ENCODE measurements at places on chromosomes 5 and 9. TPM values are rescaled to one million over a fixed set of nuclear protein-coding genes. Genes with fewer than 3 reads are reported as not detected.
A peak's percentile ranks its signal among the peaks of the same experiment; 100 is the strongest.

GRCh38 chr5:158224253-158224652, 365.3 kb upstream of the CLINT1 start:
- no peak for DNase-seq

The IFNK gene
- not detected for polyA plus RNA-seq

DNA sequence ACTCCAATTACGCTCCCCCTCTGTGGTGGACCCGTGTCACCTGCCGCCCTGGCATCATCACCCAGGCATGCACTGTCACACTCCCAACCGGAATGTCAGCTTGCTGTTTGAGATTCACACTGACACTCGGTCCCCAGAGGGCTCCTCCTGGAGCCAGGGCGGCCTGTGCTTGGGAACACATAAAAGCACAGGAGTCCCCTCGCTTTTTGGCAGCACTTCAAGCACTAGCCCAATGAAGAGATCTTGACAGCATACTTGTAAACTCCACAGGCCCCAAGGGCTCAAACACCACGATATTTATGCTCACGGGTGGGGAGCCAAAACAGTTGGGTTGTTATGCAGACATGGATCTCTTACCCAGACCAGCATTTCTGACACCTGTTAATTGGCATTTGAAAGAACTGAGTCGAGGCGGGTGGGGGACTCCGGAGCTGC, 90.8 kb upstream of the EGFLAM start:
- no peak for DNase-seq

DNA sequence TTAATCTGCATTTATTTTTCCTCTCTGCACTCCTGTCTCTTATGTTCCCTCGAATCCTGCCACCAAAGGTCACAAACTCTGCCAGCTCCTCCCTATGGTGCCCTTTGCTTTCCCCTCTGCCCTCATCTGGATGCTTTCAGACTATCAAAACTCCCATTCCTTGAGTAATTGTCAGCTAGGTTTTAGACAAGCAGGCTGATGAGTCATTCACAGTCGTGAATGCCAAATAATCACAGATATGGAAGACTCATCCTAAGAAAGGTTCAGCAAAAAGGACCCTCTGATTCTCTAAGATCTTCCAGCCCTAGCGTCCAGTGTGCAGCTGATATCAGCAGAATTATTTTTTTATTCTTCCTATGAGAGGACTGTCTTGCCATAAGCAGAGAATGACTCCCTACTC, 104.5 kb upstream of the NUDT12 start:
- no peak for DNase-seq

The GPR150 gene
- polyA plus RNA-seq, result not detected

DNA sequence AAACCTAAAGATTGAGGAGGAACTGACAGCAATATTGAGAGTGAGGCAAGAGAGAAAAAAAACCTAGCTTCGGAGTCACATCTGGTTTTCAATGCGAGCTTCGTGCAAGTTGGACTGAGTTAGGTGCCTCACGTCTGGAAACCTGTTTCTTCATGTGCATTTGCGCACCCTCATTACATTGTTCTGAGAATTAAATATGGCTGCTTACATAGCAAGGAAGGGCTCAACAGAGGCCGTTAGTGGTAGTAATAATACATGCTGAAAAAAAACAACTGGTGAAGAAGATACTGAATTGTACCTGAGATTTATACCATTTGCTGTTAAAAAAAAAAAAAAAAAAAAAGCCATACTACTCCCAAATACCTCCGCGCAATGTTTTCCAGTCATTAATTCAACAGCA, 18.6 kb downstream of the DNAJA1 start:
- DNase-seq, result no peak

The RNF183 gene
- polyA plus RNA-seq, result 0.30 TPM

DNA sequence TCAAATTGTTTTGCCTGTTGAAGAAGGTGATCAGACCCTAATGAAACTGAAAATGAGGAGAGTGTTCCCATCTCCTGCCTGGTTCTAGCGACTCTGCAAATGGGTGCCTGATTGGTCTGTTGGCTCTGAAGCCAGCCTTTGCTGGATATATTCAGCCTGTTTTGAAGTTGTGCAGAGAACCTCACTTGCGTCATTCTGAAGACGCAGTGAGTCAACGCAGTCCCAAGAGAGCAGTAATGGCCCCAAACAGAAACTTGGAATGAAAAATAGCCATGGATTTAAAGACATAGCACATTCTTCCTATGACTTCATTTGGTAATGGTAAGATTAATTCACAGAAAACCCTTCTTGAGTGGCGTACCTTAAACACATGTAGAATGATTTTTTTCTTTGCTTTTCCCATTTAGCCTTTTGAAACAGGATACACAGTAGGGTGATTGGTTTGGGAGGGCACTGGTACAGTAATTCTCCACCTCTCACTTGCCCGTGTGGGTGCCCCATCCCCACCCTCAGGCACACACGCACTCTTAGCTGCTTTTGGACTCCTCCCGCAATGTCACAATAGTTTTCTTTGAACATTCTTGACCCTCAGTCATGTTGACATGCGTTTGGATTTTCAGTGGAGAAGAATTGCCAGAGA, 54.1 kb upstream of the ABL1 start:
- DNase-seq, result peak; percentile 56

The EIF4E1B gene
- polyA plus RNA-seq, result 0.10 TPM

DNA sequence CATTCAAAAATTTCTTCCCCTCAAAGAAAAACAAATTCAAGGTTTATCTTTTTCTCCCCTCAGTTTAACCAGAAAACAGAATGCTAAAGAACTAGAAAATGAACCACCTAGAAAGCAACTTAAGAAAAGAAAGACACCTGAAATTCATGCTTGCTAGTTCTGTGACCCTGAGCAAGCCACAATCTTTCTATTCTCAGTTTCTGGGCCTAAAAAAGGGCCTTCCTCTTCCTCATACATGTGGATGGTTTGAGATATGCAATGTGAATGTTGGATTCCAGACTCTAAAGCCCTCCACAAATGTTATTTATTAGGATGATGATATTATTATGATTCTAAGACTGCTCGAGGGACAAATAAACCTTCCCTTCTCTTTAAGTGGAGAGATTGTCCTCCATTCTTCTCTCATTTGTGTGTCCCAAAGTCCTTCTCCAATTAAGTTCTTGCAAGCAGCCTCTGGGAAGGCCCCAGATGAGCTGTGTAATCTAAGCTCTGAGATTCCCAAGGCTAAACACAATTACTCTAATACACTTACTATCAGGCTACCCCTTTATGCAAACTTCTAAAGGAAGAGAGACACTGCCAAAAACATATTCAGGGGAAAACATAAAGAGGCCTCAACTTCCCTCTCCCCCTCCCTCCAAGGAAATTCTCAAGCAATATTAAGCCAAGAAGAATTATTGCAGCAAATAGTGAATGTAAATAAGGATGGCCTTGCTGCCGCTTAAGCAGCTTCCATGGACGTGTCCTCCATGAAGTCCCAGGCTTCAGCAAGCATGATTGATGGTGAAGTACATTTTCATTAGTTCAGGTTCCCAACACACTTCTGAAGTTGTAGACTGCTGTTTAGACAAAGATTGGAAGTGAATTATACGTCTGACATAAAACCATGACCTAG, 80.2 kb downstream of the PRKACG start:
- DNase-seq, result no peak

DNA sequence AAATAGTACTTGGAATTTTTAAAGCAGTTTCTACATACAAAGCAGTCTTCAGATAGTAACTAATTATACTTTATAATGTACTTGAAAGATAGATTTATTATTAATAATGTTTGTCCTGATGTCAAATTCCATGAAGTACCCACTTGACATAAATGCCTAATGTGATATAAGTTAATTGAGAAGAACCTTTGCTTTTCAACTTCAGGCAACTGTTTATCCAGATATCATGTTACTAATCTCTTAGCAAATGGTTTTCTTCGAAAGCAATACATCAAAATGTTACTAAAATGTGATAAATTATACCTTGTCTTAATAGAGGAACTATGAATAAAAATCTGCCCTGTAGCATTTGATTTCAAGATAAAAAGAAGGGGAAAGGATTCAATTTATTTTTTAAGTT, 146.8 kb upstream of the FBXL17 start:
- DNase-seq, result no peak

The SPAG8 gene
- 6.1 TPM for polyA plus RNA-seq

- DNase-seq, result no peak
These were observed 87.6 kb downstream of the CARTPT start for GRCh38 chr5:71806711-71807110.

GRCh38 chr5:138911441-138911840, 36.3 kb upstream of the LRRTM2 start:
- no peak for DNase-seq

- DNase-seq, result no peak
These were observed 220.9 kb downstream of the GADD45G start for GRCh38 chr9:89825669-89826068.

GRCh38 chr5:103258957-103259704, 568 bp downstream of the MACIR start:
- peak; percentile 94 for DNase-seq

GRCh38 chr9:70472268-70473249, 58.1 kb upstream of the KLF9 start:
- DNase-seq, result no peak

- no peak for DNase-seq
These were observed 285.0 kb downstream of the EFNA5 start for GRCh38 chr5:107385708-107386107.

DNA sequence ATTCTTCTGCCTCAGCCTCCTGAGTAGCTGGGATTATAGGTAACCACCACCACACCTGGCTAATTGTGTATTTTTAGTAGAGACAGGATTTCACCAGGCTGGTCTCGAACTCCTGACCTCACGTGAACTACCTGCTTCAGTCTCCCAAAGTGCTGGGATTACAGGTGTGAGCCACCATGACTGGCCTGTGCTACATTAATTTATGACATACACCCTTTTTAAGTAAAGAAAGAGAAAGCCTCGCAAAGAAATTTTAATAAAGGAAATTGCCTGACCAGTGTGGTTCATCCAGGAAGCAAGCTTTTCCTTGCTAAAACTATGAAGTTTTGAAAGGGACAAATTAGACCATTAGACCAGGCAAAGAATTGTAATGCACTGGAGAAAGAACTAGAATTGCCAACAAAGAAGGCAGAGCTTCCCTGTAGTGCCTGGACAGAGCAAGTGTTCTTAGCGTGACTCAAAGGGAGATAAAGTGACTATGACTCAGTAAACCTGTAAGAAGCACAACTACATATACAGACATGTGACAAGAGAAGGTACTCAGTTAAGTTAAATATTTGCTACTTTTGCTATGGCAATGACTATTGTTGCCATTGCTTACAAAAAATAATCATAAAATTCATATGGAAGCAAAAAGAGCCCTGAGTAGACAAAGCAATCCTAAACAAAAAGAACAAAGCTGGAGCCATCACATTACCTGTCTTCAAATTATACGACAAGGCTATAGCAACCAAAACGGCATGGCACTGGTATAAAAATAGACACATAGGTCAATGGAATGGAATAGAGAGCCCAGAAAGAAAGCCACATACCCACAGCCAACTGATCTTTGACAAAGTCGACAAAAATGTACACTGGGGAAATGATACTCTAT, 54.6 kb downstream of the FYB1 start:
- no peak for DNase-seq

- DNase-seq, result no peak
These were observed 54.2 kb upstream of the NOTCH1 start for GRCh38 chr9:136599811-136600660.

The FREM1 gene
- 94.0 TPM for polyA plus RNA-seq

DNA sequence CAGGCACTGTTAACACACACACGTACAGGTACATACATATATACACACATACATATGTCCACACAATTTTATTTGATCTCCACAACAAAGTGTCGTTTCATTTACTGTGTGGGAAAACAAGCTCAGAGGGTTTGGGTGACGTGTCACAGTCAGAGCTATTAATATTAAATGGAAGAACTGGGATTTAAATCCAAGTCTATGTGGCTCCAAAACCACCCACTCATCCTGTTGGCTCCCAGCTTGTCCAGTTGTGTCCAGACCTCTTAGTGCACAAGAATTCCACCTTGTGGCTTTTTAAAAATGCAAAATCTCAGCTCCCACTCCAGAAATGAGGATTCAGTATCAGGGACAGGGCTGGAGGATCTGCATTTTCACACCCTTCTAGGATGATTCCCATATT, 52.3 kb upstream of the PTPDC1 start:
- no peak for DNase-seq

GRCh38 chr5:92519811-92520632, 1061.0 kb downstream of the NR2F1-AS1 start:
- DNase-seq, result no peak

The PLAC8L1 gene
- polyA plus RNA-seq, result 0.90 TPM

GRCh38 chr9:116447934-116448333, 239.2 kb upstream of the TRIM32 start:
- DNase-seq, result no peak

The DOCK2 gene
- polyA plus RNA-seq, result 5.0 TPM

GRCh38 chr5:93117751-93118531, 463.1 kb downstream of the NR2F1-AS1 start:
- DNase-seq, result no peak

- DNase-seq, result no peak
These were observed 176.7 kb upstream of the RAD23B start for GRCh38 chr9:107106416-107106815.

DNA sequence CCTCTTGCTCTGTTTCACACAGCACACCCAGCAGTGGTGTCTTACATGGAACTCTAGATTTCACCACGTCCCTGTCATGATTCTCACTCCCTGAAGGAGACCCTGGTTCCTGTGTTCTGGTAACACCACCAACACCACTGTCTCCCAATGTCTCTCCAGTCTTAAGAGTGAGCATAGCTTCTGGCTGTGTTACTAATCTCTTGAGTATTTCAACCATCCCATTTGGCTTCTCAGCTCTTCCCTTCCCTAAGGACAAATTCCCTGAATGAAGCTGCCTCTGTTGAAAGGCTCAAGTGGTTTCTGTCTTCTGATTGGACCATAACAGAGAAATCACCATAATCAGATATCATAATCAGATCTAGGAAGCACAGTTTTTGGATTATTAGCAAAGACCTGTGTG, 311.8 kb downstream of the DNAH5 start:
- no peak for DNase-seq

- no peak for DNase-seq
These were observed 163.6 kb upstream of the RORB start for GRCh38 chr9:74333384-74334032.

The TLX3 gene
- not detected for polyA plus RNA-seq

The PCDHB8 gene
- polyA plus RNA-seq, result 3.0 TPM

The AHRR gene
- polyA plus RNA-seq, result 4.4 TPM

DNA sequence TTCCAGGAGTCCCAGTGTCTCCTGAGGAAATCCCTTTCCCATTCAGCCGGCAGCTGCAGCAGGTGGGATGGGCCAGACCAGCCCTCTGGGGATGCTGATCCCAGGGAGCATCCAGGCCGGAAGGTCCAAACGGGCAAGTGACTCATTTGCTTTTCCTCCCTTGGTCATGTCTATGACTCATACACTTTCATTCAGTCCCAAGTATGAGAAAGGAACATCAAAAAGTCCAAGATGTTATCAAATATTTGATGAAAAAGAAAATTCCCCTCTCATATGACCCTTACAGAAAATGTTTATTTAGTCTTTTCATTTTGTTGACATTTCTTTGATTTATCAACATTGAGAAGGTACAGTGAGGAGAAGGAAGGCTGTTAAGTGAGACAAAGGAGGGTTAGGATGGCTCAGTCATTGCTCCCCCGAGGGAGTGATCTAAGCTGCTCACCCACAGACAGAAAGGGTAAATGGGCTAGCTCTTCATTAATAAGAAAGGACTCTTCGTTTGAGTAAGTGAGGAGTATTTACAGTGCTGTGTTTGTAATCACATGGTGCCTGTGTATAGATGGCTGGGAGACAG, 117.6 kb upstream of the ANKRD55 start:
- no peak for DNase-seq

All from left lung (tissue), 14 donors.